ENCODE measurements at places on chromosomes 2 and 18.

DNA sequence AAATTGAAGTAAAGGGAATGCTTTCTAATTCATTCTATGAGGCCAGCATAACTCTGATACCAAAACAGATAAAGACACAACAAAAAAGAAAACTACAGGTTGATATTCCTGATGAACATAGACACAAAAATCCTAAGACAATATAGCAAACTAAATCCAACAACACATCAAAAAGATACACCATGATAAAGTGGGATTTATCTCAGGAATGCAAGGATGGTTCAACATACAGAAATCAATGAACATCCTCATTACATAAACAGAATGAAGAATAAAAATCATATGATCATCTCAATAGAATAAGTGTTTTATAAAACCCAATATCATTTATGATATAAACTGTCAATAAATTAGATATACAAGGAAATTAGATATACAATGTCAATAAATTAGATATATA is 65.7 kb downstream of the ZSWIM2 start:
- no peak for DNase-seq

GRCh38 chr2:232522623-232523401 is 2.6 kb downstream of the PRSS56 start:
- no peak for DNase-seq

GRCh38 chr18:57900906-57901435 is 97.9 kb upstream of the ATP8B1 start:
- DNase-seq: no peak

GRCh38 chr2:4678927-4679326 is 975.6 kb downstream of the DCDC2C start:
- no peak for DNase-seq

DNA sequence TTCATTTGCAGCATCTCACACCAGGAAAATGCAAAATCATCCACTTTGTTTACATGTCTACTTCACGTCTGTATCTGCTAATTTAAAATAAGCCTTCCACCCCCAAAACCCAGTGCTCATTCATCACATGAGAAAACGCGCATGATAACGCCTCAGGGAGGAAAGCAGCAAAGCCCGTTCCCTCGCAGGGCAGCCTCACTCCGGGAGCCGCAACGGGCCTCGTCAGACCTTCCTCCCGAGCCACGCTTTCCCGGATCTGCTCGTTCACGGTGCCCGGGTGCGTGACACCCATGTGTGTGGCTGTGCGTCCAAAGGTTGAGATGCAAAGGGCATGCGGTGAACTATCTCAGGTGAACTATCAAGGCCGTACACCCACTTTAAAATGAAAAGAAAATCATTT is 59.8 kb downstream of the NDUFA10 start:
- no peak for DNase-seq

DNA sequence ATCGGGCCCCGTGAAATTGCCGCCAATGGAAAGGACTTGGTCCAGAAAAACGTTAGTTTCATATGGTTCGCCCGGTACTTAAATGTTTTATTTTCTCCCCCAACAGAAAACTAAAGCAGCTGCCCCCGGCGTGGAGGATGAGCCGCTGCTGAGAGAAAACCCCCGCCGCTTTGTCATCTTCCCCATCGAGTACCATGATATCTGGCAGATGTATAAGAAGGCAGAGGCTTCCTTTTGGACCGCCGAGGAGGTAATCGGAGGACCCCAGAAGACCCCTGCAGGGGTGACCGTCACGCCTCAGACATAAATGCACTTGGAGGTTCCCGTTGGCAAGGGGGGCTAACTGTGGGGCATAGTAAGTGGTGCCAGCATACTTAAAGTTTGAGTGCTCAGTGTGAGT is 742 bp downstream of the RRM2 start:
- DNase-seq: no peak

- DNase-seq: no peak
Measured at GRCh38 chr2:102485147-102485785, 12.2 kb downstream of the SLC9A4 start.

DNA sequence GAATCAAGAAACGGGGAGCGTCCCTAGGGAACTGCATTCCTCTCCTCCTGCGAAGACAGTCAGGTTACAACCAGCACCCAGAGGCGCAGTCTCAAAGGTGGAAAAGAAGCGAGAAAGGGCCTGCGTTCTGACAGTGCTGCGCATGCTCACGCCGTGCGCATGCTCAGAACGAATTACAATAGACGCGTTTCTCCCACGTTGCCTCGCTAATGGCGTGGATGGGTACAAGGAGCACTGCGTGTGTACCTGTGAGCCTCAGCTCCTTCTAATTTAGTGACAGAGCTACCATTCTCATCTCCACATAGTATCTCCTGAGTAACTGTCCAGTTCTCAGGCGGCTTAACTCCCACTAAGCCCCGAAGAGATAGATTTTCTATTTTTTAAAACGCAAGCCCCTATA is 448.8 kb downstream of the TXNL1 start:
- DNase-seq: no peak
